ENCODE measurements at places on chromosomes 3 and 15.
A peak's percentile ranks its signal among the peaks of the same experiment; 100 is the strongest.

DNA sequence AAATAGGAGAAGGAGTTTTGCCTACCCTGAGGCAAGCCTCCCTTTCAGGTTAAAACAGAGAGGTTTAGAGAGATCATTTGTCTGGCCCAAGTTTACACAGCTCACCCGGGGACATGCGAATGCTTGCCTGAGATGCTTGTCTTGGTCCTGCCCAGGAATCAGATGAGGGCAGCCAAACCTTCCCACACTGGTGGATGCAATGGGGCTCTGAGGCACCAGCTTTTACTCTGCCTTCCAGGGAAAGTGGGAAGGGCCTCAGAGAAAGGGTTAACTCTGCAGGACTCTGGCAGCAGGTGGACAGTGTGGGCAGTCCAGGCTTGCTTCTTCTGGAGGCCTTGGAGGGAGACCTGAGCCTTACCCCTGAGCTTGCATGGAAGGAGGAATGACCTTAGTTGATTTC lies 90.0 kb downstream of the LRRK1 start:
- DNase-seq, result peak; percentile 61

DNA sequence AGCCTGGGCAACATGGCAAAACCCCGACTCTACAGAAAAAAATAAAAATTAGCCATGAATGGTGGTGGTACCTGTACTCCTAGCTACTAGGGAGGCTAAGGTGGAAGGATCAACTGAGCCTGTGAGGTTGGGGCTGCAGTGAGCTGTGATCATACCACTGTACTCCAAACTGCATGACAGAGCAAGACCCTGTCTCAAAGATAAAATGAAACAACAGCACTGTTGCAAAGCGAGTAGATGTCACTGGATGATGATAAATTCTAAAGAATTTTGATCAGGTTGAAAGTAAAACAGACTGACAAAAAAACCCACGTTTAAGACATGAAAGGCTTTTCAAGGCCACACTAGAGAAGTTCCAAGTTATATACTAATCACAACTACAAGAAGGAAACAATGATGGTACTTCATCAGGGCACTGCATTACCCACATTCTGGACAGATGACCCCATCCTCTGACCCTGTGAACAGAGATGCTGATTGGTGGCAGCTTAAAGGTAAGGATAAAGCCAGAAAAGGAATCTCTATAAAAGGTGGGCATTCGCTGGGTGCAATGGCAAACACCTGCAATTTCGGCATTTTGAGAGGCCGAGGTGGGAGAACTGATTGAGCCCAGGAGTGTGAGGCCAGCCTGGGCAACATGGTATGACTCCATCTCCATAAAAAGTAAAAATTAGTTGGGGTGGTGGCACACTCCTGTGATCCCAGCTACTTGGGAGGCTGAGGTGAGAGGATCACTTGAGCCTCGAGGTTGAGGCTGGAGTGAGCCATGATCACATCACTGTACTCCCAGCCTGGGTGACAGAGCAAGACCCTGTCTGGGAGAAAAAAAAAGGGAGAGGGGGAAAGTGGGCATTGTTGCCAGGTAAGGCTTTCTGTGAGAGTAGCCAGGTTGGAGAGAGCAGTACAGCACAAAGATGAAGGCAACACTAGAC lies 59.2 kb downstream of the TBL1XR1 start:
- no peak for DNase-seq

DNA sequence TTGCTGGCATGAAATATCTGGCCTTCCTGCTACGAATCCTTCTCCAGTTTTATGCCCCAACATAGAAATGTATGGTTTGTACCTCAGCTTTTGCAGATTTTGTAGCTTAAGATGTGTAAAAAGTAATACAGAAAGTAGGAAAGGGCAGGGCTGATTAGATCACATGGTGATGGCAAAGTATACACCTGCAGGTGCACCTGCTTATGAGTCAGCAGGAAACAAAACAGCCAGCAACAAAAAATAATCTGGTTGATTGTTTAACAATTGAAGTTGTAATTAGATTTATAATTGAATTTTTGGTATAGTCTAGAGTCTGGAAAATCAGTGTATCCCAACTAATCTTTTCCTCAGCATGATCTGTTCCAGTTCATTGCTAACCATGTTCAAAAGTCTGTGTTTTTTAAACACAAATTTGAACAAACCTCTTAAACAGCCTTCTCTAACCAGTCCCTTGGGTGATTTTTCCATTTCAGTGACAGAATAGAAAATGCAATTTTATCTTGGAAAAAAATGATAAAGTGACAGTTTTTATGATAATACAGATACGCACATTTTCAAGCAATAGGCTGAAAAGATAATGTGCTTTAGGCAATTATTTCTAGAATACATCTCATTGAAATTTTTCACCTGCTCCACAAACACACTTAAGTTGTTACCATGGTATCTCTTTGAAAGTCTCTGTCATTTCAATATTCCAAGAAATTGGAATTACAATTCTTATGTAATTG lies 477.4 kb downstream of the NAALADL2 start:
- no peak for DNase-seq

DNA sequence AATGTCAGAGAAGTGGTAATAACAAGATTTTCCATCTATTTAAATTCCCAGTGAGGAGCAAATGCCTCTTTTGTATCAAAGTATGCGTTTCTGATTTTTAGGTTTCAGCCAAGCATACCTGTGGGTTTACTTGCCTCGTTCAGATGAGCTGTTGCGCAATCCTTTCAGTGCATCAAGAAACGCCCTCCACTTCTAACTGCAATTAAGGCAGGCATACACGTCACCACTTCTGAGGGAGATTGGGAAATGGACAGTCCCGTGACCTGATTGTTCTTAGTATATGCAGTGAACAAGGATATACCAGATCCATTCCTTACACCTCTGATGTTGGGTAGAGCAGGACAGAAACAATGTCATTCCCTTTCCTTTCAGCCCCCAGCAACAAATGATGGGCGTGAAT lies 219.0 kb downstream of the ITPR1 start:
- DNase-seq, result no peak

DNA sequence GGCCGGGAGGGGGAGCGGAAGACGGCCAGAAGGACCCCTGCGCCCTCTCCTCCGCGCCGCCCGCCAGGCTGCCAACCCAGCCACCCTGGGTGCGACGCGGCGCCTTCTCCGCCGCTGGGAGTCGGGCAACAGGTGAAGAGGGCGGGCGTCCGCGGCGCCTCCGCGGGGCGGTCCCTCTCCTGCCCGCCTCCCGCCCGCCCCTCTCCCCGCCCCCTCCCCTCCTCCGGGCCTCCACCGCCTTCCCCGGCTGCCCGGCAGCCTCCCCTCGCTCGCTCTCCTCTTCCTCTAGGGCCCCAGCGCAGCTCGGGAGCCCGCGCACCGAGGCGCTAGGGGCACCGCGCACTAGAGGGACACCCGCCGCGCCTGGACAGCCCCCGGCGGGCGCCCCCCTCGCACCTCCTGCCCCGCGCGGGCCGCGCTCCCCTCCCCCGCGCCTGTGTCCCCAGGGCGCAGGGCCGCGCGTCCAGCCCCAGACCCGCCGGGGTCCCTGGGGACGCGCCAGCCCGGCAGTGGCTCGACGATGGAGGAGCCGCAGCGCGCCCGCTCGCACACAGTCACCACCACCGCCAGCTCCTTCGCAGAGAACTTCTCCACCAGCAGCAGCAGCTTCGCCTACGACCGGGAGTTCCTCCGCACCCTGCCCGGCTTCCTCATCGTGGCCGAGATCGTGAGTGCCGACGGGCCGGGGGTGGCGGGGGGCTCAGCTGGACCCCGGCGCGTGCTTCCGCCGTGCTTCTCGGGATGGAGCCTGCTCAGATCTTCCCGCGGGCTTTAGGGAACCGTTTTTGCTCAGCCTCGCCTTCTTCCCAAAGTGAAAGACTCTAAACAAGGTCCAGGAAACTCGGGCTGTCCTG lies at the start of gene CMTM8:
CMTM8 (plus strand) TSS at position 228 of the 854 bp plus-strand sequence; CDS start at position 521, 293 bp downstream.
- no peak for DNase-seq

- no peak for DNase-seq
These were observed 10.8 kb downstream of the FOXL2 start for GRCh38 chr3:138935863-138936740.

GRCh38 chr15:38038659-38039442 lies 104.4 kb downstream of the TMCO5A start:
- no peak for DNase-seq

DNA sequence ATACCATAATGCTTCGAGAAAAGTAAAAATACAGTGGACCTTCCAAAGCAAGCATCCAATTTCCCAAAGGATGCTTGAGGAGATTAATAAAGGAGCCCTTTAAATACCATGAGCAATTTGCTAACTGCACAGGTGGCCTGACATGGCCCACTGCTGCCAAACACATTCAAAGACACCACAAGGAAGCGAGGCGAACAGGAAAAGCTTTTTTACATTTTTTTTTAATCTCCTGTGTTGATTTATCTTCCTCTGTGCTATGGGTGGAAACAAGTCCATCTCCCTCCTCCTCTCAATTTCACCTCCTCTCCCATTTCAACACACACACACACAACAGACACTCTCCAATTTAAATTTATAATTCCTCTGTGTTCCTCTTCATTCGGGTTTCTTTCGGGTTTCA lies 243.4 kb downstream of the IGSF11 start:
- no peak for DNase-seq
